Tibial artery (tissue), 4 donors: ENCODE measurements at places on chromosomes 6 and 20.

DNA sequence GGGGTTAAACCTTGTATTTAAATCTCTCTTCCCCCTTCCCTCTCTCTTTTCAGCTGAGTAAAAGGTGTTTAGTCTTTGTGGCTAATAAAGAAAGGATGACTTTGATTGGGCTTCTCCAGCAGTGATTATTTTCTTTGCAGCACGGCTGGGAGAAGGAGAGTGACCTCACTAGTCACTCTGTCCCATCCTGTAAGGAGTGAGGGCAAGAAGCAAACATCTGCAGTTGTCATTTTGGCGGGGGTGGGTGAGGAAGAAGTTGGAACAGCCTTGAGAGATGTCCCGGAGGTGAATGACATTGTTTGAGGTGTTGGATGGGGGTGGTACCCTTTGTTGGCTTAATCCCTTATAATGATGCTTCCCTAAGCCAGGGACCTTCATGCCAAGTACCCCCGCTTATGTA is 223.6 kb downstream of the EYA2 start:
- no peak for DNase-seq

DNA sequence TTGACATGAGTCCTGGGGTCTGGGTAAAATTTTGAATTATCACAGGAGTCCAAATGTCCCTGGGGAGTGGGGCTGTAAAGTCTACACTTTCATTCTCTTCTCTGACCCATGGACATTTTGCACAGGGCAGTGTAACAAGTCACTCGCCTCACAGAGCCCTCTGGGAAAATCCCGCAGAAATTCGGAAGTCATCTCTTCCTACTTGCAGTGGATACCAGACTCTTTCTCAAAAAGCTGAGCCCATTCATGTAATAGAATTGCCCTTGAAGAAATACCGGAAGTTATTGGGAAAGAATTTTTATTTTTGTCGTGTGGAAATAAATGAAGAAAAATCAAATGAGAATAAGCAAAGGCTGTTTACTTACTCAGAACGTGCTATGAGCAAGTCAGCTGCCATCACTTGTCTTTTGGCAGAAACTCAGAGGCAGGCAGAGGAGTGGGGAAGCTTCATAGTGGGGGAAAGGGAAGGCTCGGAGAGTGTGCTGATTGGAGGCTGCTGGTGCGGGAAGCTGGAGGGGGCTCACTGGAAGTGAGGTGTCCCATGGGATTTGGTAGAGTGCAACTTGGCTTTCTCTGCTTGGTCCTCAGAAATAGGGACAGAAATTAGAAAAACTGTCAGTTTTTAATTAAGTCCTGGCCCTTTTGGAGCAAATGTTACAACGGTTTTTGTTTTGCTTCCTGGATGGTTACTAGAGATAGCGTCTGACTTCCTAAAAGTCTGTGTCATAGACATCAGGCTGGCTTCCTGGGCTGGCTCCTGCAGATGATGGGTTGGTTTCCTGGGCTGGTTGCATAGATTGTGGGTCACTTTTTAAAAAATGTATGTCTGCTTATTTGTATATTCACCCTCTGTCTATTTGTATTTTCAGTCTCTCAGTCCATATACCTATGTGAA is 79.8 kb upstream of the EEF1E1 start:
- no peak for DNase-seq

DNA sequence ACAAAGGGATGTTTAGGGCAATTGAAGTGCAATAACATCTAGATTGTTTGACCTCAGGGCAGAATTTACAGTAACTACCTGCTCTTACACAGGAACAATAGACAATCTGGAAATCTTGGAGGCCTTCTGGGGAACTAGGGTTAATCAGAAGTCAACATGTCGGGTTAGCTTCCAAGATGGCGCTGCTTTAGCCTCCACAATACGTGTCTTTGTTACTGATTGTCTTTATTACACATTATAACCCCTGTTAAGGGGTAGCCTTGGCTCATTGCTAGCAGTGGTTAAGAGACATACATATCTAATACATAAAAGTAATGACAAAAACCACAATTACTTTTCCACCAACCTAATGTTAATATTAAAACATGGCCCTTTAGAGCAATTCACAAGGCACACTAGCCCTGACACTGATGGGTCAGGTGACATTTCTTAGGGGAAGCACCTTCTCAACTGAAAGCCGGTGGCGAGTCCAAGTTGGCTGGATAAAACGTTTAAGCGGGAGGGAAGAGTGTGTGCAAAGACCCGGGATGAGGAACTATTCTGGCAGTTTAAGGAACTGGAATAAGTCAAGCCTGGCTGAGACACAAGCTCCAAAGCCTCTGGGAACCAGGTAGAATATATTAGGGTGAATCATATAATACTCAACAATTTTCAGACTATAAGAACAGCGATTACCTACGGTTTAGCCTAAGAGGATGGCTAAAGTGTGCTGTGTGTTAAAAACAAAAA is 236.9 kb downstream of the BCAS1 start:
- no peak for DNase-seq

- peak; percentile 72 for DNase-seq
Measured at GRCh38 chr20:23135449-23136420, 49.6 kb upstream of the CD93 start.
